Germinal center (tissue), 1 donor: ENCODE measurements at places on chromosomes 1 and 21.

- DNase-seq = no peak
Measured at GRCh38 chr1:160217481-160218051, 12.4 kb downstream of the PEA15 start.

DNA sequence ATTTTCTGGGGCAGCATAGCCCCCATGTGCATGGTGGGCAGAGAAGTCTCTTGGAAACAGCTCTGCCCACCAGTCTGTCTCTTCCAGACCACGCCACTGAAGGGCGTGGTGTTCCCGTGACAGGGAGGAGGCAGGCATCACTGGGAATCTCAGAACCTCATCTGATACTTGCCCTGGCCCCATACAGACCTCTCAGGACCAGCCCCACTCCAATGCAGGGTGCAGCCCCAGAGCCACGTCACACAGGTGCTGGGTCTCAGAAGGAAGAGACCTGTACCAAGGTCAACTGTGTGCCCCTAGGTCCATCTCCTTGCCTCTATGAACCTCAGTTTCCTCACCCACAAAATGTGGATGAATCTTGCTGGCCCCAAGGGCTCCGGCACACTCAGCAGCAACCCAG lies 7.3 kb downstream of the RAP1GAP start:
- DNase-seq = no peak

DNA sequence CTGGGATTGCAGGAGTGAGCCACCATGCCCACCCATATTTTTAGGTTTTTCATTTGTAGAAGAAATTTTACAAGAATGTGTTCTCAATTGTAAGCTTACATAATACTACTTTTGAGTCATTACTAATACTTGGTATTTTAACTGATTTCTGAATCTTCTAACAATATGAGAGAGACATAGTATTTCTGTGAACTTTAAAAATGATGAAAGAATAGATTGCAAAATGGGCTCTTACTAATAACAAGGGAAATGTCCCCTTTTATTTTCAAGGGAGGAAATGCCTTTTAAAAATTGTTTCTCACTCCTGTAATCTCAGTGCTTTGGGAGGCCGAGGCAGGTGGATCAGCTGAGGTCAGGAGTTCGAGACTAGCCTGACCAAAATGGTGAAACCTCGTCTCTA lies 5.9 kb downstream of the AGO3 start:
- no peak for DNase-seq

DNA sequence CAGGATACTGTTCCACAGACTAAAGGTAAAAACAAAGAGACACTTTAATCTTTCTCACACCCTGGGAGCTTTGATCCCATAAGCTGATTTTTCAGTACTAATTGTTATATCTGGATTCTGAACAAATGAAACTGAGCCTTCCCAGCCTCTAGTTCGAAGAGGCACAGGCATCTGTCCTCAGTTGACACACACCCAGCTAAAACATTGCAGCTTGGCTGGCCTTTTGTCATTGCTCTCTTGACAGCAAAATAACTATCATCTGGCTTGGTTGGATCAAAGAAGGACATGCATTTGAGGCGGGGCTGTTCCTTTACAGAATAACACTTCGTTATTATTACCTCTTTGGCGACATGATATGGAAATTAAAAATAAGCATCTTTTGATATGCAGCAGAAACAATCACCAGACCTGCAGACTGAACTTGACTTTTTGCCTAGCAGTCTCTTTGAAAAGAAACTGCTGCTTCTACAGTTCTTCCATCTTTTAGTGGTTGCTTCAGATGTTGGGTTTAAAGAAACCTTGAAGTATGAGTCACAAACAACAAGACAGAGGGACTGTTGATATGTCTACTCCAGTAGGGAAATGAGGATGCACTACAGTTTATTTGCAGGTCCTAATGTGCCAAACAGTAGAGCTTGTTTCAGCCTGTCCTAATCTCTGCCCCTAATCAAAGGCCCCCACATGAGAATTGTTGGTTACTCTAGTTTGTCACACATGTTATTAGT lies 166.5 kb downstream of the TPR start:
- DNase-seq = no peak

- DNase-seq = no peak
Measured at GRCh38 chr1:23807453-23807852, 6.9 kb upstream of the GALE start.

DNA sequence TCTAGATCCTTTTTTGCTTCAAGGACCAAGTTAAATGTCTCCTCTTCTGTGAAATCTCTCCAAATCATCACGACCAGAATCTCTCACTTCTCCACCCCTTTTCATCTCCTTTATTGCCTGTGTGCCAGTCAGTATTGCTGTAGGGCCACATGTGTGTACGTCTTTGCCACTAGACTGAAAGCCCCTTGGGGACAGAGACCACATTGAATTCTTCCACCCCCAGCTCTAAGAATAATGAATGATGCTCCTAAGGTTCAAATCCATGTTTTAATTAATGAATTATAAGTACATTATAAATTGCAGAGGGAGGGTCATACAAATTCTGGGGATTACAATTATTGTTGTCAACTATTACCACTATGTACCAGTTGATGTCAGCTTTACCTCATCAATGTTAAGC lies 343.8 kb downstream of the USP25 start:
- no peak for DNase-seq

GRCh38 chr1:10387677-10388386 lies 11.0 kb upstream of the PGD start:
- DNase-seq = peak; percentile 38

DNA sequence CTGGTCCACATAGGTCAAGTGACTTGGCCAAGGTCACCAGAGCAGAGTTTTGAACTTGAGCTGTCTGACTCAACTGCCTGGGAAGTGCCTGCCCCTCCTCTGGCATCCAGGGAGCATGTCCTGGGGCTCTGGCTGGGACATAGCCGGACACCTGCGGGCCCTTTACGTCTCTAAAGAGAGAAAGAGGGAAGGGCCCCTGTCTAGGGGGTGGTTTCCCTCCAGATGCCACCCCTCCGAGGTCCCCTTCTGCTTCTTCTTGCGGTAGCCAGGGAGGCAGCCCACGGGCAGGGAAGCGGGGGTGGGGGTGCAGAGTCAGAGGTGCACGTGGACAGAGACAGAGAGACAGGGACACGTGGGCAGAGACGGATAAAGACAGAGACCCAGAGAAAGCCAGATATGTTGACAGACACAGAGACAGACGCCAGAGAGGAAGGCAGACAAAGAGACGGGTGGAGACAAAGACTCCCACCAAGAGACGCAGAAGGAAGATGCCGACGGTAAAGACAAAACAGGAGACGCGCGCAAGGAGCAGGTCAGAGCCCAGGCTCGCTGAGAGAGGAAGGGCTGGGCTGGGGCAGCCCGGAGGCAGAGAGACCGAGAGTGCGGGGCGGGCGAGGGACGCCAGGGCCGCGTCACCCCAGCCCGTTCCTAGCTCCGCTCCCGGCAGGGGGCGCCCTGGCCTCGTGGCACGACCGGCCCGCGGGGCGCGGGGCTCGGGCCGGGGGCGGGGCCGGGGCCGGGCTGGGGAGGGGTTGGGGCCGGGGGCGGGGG lies 458 bp upstream of the ALPL start:
- DNase-seq = peak; percentile 85

DNA sequence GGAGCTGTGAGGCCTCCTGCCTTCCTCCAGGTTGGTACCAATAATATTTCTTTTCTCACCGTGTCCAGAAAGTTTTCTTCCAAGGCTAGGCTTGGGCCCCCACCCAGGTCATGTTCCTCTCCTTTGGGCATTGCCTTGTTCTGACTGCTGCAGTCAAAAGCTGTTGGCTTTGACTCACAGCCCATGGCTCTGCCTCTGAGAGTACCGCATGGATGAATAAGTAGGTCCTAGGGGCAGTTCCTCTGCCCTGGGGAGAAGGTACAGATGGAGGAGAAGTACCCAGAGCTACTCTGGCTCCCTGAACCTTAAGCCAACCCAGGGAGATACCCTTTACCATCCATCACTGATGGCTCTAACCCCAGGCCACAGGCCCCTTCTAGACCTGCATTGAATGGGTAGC lies 115.0 kb downstream of the NAV1 start:
- no peak for DNase-seq

DNA sequence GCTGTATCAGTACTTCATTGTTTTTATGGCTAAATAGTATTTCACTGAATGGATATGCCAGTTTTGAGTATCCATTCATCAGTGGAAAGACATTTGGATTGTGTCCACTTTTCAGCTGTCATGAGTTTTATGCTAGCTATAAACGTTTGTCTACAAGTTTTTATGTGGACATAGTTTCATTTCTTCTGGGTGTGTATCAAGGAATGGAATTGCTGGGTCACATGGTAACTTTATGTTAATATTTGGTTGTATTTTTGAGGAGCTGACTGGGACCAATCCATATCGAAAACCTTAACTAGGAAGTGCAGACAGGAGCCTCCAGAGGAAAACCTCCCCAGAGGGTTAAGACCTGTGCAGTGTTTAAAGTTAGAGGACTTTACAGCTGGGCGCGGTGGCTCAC lies 31.8 kb upstream of the DISC1 start:
- no peak for DNase-seq

- no peak for DNase-seq
Measured at GRCh38 chr1:182851825-182852224, 12.7 kb downstream of the DHX9 start.
